ENCODE measurements at places on chromosomes 4 and X. TPM values are rescaled to one million over a fixed set of nuclear protein-coding genes. Genes with fewer than 3 reads are reported as not detected.

Gene TLR3
- 0.38 TPM for total RNA-seq

Gene DUSP21
- total RNA-seq, result not detected

Gene ADH1B
- total RNA-seq, result 0.26 TPM

Gene GRIA2
- total RNA-seq, result not detected

Gene SYN1
- not detected for total RNA-seq

Gene KLF8
- 6.0 TPM for total RNA-seq

Gene RBM46
- 0.53 TPM for total RNA-seq

Gene UGT2B17
- total RNA-seq, result not detected

Gene REELD1
- under 0.01 TPM for total RNA-seq

Gene OPRPN
- total RNA-seq, result not detected

Gene CCKAR
- not detected for total RNA-seq

Gene BEX5
- 1.3 TPM for total RNA-seq

Gene RASL11B
- total RNA-seq, result 1.3 TPM

Gene PRRG1
- 4.5 TPM for total RNA-seq

Measured in bronchial epithelial cell (primary cell).